ENCODE measurements at places on chromosomes 13 and 19.

DNA sequence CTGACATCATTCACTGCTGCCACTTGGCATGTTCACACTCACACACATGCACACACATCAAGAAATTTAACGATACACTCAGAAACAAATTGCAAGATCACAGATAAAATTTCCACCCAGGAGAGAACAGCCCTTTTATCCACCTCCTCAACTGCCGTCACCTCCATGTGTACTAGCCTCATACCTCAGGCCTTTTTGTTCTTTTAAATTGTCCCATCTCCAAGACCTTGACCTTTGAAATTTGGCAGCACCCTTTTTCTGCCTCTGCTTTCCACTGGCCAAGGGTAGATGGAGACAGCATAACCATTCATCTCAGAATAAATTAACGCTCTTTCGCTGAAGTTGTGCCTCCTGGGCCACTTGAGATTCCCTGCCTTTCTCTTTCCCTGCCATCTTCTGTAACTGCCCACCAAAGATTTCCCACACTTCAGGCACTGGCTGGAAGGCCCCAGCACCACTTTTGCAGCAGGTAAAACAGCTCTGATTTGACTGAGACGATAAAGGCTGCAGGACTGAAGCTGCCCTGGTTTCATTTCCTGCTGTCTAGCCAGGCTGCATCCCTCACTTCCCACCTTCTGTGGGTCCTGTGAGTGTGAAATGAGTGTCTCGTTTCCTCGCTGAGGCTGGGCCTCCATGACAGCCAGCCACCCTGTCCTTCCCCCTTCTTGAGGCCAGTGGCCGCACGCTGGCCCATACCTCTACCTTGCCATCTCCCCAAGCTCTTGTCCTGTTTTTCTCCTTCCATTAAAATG is 39.3 kb downstream of the MBNL2 start:
- no peak for DNase-seq

- DNase-seq, result no peak
Measured at GRCh38 chr13:111225810-111226546, 94.5 kb upstream of the TEX29 start.

DNA sequence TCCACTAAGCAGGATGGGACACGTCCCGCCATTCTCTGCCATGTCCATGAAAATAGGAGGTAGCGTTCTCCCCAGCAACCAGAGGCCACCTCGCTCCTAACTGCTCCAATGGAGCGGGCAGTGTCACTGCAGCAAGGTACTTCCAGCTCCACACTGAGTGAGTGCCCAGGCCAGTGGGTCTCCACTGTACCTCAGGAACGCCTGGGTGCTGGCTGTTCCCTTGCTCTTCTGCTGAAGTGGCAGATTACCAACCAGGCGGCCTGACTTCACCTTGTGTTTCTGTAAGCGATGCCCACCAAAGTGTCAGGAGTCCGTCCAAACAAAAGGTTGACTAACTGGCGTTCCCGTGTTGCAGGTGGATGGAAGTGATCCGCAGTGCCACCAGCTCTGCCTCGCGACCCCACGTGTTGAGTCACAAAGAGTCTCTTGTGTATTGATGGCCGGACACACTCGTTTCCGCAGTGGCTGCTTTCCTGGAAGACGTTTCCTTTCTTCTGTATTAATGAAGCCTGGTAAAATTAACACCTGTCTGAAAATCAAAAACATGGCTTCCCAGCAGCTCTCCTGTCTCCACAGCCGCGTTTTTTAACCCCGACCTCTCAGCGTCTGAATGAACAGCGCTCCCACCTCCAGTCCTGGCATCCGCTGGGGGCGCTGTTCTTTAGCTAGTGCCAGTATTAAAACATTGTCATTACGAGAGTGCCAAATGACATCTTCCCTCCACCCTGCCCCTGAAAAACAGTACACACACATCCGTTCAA is 128.8 kb downstream of the STK24 start:
- peak; percentile 67 for DNase-seq

DNA sequence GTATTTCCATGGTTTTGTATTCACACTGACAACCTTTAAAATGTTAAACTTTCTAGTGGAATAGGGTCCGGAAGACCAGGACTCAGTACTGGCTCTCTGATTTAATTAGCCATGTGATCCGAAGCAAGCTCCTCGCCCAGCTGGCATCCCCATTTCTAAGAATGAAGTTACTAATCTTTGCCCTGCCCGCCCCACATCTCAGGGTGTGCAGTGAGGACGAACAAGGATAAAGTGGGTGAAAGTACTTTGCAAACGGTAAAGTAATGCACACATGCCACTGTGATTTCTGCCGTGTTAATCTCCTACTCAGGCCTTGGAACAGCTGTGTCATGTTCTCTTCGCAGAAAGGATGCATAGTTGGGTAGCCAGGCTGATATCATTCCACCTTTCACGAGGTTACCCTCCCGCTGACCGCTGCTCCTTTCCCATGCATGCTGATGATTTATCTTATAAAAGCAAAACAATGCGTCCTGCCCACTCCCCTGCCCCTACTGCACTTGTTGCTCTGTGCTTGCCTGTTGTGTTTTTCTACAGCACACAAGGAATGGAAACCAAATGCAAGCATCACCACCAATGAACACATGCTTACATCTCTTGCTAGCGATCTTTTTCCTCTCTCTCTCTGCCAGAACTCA is 539.0 kb downstream of the EFNB2 start:
- DNase-seq, result no peak

- no peak for DNase-seq
Measured at GRCh38 chr13:51370811-51371210, 31.3 kb downstream of the SERPINE3 start.

DNA sequence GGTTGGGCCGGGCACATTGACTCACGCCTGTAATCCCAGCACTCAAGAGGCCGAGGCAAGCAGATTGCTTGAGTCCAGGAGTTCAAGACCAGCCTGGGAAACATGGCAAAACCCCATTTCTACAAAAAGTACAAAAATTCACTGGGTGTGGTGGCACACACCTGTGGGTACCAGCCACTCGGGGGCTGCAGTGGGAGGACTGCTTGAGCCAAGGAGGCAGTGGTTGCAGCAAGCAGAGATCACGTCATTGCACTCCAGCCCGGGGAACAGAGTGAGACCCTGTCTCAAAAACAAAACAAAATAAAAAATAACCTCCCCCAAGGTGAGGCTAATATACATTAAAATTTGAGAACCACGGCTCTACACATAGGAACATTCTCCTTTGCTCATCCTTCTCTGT is 24.9 kb downstream of the NLRP13 start:
- DNase-seq, result no peak

DNA sequence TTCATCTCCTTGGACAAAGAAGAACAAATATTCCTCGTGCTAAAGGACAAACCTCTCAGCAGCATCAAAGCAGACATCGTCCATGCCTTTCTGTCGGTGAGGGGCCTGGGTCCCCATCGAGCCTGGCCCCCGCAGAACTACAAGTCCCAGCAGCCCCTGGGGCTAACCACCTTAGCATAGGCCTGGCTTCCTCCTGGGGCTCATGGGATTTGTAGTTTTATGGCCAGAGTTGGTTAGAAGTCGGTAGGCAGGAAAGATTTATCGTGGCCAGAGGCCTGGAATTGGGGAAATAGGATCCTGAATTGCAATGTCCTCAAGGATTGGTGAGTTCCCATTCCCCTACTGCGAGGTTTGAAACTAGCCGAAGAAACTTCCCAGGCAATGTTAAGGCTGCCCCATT is 19.6 kb downstream of the TMEM150B start:
- DNase-seq, result peak; percentile 22

- DNase-seq, result no peak
Measured at GRCh38 chr19:5364674-5365073, 24.1 kb upstream of the PTPRS start.

GRCh38 chr13:109389892-109390345 is 396.5 kb downstream of the IRS2 start:
- no peak for DNase-seq
